A673 (cell line): ENCODE measurements at places on chromosomes 5 and 9. TPM values are rescaled to one million over a fixed set of nuclear protein-coding genes. Genes with fewer than 3 reads are reported as not detected.

The JAK2 gene
- total RNA-seq = 7.3 and 10.5 TPM in 2 replicates

GRCh38 chr5:133635051-133635450, 22.7 kb upstream of the FSTL4 start:
- peak; percentile 72 for DNase-seq

GRCh38 chr5:134114886-134115805, 665 bp downstream of the TCF7 start:
- DNase-seq = no peak

DNA sequence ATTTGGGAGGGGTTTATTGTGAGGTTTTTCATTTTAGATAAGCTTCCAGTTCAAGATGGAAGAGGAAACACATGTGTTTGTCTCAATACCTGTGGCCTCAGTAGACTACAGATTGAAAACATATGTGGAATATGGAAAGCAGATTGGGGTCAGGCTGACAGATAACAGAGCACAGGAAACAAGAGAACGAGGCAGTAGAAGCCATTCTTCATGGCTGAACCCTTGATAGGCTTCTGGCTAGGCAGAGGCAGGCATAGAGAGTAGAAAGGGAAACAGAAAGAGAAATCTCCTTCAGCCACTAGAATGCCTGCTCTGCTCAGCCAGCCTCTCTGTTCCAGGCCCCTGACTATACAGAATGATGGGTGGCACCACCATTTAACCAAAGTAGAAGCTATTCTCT, 152.5 kb downstream of the MUSK start:
- no peak for DNase-seq

DNA sequence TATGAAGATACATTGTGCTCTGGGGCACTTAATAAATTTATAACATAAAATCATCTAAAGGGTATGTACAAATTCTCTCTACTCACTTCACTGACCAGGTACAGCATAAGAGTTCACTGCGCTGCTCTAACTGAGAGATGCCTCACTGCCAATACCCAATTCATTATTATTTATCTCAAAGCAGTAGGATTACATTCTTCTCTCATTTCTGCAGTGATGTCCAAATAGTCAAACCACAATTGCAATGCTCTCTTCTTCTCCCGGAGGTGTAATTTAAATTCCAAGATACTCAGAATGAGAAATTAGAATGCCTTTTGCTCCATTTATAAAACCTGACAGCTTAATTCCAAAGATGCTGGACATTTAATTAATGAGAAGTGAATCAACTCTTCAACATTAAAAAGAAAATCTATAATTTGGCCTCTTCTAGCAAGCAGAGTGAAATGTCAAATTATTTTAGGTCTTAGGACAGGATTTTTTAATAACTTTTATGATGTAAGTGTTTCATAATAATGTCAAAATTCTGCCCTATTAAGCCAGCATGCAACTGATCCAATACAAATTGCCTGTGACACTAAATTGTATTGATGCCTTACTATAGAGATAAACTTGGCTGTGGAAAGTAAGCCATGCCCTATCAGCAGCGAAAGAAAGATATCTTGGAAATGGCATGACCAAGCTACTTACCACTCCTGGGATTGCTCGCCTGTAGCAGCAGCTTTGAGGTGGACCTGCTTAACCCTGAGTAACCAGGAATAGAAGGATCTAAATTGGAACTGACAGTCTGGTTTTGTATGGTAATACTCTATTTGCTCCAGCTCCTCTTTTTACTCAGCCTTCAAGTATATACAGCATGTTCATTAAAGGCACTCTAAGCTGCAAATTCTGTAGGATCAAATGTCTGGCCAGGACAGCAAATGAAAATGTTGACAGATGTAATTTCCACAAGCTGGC, 374.2 kb upstream of the TYRP1 start:
- DNase-seq = no peak
